ENCODE measurements at places on chromosomes 11 and 22. TPM values are rescaled to one million over a fixed set of nuclear protein-coding genes. Genes with fewer than 3 reads are reported as not detected.

The OR8D1 gene
- total RNA-seq = not detected

The SERPING1 gene
- 0.62 TPM for total RNA-seq

The ACER3 gene
- total RNA-seq = 17.3 TPM

The NRIP3 gene
- total RNA-seq = 0.83 TPM

The WNT7B gene
- total RNA-seq = 60.1 TPM

The VSIG2 gene
- total RNA-seq = not detected

The NXPE1 gene
- total RNA-seq = not detected

The ZNF280B gene
- total RNA-seq = 1.2 TPM

The UCP2 gene
- total RNA-seq = 82.4 TPM

The CD248 gene
- not detected for total RNA-seq

The TRIM51 gene
- total RNA-seq = not detected

The MMP10 gene
- total RNA-seq = 0.96 TPM

The MCAM gene
- total RNA-seq = 11.4 TPM

The DGAT2 gene
- 2.1 TPM for total RNA-seq

The KLHL35 gene
- total RNA-seq = 0.83 TPM

The TRAPPC4 gene
- total RNA-seq = 57.8 TPM

The MS4A12 gene
- not detected for total RNA-seq

The DDIAS gene
- 14.9 TPM for total RNA-seq

The SYT12 gene
- total RNA-seq = 22.6 TPM

The SELENOH gene
- 96.8 TPM for total RNA-seq

The CHRM1 gene
- 0.06 TPM for total RNA-seq

The GRIA4 gene
- total RNA-seq = not detected

The KCNQ1 gene
- 0.76 TPM for total RNA-seq

The KIRREL3 gene
- 12.0 TPM for total RNA-seq

The TBCEL gene
- total RNA-seq = 6.1 TPM

The MPPED2 gene
- not detected for total RNA-seq

The SGSM1 gene
- total RNA-seq = 0.79 TPM

The CASP5 gene
- total RNA-seq = not detected

The IRF7 gene
- 6.8 TPM for total RNA-seq

The LRRC32 gene
- total RNA-seq = 0.17 TPM

The KCNK4 gene
- total RNA-seq = 0.07 TPM

The OR51B4 gene
- total RNA-seq = not detected

The GALNT18 gene
- total RNA-seq = 32.5 TPM
